ENCODE measurements at places on chromosomes 4 and X.

DNA sequence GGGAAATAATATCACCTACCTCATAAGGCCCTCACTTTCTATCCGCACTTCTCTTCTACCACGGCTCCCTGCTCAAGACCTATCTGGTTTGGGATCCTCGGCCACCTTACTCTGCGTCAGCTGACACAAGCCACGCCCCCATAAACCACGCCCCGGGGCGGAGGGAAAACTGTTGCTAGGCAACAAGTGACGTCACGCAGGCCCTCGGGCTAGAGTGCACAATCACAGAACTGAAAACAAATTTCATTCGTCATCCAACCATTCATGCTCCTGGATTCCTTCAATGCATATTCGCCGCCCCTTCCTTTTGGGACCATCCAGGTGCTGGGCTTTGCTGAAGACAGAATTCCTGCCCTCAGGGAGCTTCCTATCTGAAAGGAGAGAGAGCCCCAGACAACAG, 66.3 kb downstream of the SMC1A start:
- DNase-seq, result no peak

DNA sequence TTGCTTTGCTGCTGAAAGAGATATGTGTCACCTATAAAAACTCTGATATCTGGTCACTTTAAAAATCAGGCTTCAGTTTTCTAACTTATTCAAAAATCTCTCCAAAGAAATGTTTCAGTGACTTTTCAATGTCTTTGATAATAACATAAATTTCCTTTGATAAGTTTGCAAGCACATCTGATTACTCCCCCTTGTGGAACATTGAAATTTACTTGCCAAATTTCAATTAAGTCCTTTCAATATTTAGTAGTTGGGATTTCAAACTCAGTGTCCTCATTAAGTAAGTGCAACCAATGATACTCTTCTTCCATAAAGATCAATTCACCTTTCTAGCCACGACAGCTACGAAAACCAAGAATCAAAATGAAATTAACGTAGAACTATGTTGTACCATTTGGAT, 151.3 kb upstream of the FAM47C start:
- DNase-seq, result peak; percentile 2

GRCh38 chr4:4521731-4522130, 20.1 kb downstream of the STX18 start:
- no peak for DNase-seq

DNA sequence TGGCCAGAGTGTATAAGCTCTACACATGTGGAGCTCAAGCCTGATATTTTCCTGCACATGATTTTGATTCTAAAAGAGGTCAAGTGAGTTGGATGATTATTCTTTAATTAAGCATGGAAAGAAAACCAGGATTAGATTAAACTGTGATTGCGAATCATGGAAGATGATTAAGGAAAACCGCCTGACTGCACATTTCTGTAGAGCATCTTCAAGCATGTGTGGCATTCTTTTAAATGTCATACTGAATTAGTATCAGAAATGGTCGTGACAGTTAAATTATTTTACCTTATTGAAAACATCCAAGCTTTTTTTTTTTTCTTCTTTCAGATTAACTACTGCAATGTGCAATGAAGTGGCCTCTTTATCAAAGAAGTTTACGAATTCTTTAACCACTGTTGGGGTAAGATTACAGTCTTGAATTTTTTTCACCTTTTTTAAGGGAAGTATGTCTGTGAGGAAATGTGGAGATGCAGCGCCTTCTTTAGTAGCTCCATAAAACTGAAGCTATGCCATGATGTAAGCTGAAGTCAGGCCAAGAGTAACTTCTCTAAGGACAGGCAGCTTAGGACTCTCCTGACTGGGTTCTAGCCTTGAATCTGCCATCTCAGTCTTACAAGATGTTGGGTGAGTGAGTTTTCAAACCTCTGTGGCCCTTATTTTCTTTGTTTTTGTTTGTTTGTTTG, 67.9 kb downstream of the FAM114A1 start:
- DNase-seq, result no peak

GRCh38 chr4:135741583-135741982, 1540.0 kb upstream of the PABPC4L start:
- DNase-seq, result no peak

GRCh38 chr4:168679819-168680218, 183.0 kb downstream of the PALLD start:
- DNase-seq, result no peak

DNA sequence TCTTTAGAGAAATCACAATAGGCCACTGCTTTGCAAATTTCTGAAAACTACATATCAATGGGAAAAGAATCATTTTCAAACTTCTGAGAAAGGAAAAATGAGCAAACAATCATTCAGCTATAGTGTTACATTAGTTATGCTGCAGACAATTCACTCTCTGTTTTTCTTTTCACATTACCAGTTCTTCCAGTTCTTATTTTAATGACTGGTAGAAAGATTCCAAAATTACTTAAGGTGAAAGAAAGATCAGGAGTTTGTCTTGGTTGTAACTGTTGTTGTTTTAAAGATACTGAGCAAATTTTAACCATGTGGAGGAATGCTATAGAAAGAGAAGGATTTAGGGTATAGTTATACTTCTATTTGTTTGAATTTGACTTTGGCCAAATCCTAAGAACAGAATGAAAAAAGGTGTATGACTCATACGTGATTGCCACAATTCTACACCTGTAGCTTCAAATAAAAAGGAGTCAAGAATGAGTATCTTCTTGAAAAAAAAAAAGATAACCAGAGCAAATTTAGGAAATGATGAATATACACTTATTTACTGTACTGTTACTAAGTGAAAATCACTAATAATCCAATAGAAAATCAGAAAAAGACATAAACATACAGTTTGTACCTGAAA, 21.0 kb upstream of the RASGEF1B start:
- DNase-seq, result no peak

GRCh38 chr4:188466001-188466400, 326.8 kb downstream of the TRIML1 start:
- no peak for DNase-seq

DNA sequence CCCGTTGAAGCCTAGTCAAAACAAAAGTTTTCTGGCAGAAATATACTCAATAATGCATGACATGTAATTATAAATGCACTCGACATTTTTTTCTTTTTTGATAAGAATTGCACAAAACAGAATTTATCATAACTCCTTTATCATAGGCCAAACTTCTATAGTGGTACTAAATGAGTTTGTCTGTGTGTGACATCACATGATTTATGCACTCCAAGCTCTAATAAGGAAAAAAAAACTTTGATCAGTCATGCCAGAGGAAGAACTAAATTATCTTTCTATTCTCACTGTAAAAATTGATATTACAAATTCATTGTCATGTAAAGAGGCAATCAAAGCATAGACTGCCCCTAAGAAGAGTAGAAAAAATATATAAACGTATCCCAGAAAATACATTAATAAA, 112.4 kb upstream of the NOCT start:
- no peak for DNase-seq

GRCh38 chr4:185374573-185374972, 21.2 kb downstream of the LRP2BP start:
- no peak for DNase-seq

- DNase-seq, result no peak
Observed at GRCh38 chr4:143071351-143071750, 113.4 kb upstream of the USP38 start.

DNA sequence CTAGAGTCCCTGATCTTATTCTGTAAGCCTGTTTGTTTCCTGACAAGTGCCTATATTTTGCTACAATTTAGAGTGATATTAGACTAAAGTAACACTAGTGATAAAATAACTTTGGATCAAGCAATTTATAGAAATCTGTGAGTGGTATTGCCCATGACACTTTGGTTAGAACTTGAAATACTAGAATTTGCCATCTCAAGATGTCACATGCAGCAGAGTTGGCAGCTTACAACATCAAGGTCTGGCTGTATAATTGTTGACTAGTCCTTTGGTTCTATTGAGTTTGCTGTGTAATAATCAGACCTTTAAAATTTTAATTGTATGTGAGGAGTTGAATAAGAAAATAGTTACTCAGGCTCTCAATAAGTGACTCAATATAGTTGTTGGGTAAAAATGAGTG, 167.1 kb downstream of the RAPGEF2 start:
- DNase-seq, result no peak

DNA sequence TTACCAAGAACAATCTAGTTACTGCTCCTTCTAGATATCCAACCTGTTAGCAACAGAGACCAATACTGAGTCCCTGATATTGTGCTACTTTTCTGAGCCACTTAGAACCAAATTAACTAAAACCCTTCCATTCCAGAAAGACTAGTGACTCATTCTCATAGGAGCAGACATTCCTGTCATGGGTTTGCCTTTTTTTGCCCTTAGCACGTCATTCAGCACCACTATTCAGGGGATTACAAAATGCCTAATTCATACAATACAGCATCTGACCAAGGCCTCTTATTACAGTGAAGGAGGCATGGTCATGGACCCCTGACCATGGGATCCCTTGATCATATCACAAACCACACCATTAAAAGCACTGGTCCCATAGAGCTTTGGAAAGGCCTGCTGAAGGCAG, 123.8 kb upstream of the CXCL13 start:
- no peak for DNase-seq

DNA sequence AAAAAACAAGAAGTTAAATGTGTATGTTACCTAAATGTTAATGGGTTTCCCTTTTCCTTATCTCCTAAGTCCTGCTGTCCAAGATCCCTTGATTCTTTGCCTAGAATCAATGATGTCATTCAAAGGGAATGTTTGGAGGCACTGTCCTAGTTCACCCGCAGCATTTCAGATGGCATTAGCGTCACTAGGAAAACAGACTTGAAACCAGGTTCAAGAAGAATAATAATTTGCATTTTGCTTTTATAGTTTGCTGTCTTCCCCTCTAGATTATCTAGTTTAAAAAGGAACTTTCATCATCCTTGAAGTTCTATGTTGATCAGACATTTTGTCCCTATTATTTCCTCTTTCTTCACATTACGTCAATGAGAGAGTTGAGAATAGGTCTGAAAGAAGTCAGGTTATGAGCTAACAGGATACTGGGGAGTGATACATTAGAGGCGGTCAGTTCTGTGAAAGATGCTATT, 234.1 kb upstream of the PGRMC2 start:
- no peak for DNase-seq

GRCh38 chrX:136598631-136599030, 49.3 kb upstream of the CD40LG start:
- no peak for DNase-seq

- no peak for DNase-seq
Observed at GRCh38 chrX:71923516-71923915, 12.9 kb downstream of the NHSL2 start.

DNA sequence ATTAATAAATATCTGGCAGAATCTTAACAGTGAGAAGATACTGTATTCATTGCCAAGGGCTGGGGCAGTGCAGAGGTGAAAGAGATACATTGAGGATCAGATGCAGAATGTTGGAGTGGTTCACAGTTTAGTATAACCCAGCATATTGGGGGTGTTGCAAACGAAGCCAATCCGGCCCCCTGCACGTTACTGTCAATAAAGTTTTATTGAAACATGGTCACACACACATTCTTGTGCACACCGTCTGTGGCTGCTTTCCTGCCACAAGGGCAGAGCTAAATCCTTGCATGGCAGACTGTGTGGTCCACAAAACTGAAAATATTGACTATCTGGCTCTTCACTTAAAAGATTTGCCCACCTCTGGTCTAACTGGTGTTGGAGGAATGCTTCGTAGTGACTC, 119.7 kb downstream of the SHOX start:
- no peak for DNase-seq

DNA sequence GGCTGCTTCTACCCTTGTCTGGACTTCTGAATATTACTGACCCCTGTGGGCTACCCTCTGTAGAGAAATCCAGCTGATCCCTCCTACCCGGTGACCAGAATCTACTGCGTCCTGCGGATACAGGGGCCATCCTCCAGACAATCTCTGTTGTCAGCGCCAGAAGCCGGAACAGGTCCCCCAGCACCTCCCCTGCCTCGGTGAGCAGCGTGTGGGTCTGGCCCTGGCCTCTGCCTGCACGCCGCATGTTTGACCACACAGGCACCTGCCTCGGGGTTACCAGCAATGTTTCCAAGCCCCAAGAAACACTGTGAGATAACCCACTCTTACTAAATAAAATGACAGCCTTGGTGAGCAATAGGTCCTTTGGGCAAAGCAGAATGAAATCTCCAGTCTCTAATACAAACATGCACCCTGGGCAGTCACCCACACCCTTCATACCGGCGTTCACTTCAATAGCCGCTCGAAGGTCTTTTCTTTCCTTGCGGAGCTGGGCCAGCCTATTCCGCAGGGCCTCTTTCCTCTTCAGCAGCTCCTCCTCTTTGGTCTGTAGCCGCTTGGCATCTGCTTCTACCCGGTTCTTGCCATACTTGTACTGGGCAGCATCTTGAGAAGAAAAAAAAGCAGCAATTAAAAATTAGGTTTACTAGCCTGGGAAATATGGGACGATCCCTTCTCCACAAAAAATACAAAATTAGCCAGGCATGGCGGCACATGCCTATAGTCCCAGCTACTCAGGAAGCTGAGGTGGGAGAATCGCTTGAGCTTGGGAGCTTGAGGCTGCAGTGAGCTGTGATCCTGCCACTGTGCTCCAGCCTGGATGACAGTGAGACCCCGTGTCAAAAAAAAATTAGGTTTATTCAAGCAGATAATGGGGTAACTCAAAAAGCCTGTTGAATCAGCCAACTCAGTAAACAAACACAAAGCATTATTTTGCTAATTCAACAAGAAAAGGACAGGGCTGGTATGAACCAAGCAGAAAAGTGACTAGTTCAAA, 165.1 kb downstream of the AFAP1 start:
- DNase-seq, result no peak

- DNase-seq, result no peak
Observed at GRCh38 chr4:130712038-130712437, 1616.1 kb downstream of the C4orf33 start.

DNA sequence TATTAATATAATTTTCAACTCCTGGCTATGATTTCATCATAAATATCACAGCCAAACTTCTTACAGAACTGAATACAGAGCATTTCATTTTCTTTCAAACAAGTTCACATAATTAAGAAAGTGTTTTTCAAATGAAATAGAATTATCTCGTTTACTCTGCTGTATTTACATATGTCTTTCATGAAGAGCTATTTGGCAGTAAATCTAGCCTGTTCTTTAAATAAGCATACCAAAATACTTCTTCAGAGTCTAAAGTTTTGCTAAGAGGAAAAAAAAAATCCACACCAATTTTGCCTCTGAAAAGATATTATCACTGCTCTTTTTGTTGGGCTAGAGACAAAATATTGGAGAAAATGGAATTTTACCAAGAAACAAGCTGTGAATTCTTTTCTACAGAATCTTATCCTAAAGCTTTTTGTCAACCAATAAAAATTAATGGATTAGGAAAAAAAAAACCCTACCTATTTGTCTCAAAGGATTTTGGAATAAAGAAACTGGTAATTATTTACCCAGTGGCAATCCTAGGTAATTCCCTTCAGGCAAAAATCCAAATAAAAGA, 287.9 kb upstream of the NR3C2 start:
- DNase-seq, result no peak

DNA sequence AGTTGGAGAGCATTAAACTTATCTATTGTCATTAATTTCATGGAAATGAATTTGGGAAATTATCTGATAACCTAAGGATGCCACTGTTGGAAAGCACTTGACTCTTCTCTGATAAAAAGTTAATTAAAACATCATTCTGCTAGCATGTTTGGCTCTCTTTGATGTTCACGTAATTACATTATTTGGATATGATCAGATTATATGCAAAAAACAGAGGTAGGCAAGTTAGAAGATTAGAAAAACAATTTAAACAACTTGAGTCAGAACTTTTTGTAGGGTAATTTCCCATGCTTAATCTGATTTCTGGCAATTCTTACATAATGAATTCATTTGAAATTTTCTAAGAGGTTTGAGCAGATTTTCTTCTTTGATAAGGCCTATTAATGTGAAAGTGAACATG, 882.9 kb downstream of the TRAM1L1 start:
- no peak for DNase-seq
